ENCODE measurements at places on chromosomes 1 and 21.
A peak's percentile ranks its signal among the peaks of the same experiment; 100 is the strongest.

- no peak for DNase-seq
These were observed 44.3 kb downstream of the LHX9 start for GRCh38 chr1:197961449-197961848.

GRCh38 chr1:200895801-200896530 is 1.3 kb downstream of the INAVA start:
- DNase-seq: no peak

- DNase-seq: no peak
These were observed 3.5 kb downstream of the KLHDC8A start for GRCh38 chr1:205353191-205353590.

- DNase-seq: no peak
These were observed 680.5 kb downstream of the PTPRC start for GRCh38 chr1:199319341-199319740.

DNA sequence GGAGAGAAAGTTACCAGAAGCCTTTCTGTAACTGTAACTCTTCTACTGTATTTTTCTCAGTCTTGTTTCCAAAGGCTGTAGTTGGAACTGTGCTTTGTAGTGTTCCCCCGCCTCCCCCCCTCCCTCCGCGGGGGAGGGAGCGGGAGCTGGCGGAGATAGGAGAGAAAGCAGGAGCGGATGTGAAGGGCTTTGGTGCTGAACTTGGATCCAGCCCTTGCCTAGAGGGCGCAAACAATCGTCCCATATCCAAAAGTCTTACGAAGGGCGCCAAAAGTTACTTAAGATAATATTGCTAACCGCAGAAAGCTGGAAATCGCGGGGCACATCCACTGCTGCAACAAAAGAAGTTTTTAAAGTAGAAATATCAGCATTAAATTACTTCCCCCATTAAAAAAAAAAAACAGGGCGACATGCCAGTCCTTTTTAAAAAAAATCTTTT is 2.4 kb upstream of the NFIA start:
- DNase-seq: peak; percentile 27

DNA sequence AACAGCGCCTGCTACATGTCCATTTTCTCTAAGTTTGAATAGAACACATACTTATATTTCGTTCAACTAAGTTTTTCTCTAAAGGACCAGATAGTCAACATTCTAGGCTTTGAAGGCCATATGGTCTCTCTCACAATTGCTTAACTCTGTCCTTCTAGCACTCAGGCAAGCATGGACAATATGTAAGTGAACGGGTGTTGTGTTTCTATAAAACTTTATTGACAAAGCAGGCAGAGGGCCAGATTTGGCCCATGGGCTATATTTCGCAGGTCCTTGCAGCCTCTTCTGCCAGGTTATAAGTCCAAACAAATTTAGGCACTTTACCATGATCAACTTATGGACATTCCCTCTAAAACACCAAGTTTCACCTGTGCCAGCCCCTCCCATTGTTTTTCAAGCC is 21.1 kb downstream of the KLHDC7A start:
- no peak for DNase-seq

DNA sequence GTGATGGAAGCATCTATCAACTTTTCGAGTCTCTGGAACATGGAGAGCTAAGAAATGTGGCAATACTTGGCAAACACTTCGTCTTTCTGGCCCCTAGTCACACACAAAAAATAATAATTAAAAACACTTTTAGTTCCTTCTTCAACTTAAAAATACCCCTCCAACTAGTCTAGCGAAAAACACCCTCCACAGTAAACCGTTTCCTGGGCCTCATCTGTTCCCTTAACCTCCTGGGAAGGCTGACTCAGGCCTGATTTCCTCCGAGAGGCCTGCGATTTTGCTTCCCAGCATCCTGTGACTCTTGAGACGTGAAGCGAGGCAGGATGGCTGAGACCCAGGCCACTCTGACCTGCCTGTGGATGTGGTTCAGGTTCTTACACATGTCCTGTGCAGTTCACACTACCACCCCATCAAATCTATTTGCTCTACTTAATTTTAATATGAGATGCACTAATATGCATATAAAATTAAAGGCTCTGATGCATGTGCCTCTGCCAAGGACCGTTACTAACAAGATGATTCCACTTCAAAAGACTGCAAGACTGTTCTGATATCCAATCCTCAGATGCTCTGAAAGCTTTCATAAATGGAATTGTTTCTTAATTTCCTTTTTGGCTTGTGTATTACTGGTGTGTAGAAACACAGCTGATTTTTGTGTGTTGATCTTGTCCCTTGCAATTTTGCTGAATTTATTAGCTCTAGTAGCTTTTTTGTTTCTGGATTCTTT is 3.5 kb downstream of the NAV1 start:
- DNase-seq: no peak

GRCh38 chr1:78355656-78356055 is 135.1 kb upstream of the PTGFR start:
- no peak for DNase-seq

GRCh38 chr1:169514566-169515270 is 29.0 kb upstream of the SLC19A2 start:
- no peak for DNase-seq

DNA sequence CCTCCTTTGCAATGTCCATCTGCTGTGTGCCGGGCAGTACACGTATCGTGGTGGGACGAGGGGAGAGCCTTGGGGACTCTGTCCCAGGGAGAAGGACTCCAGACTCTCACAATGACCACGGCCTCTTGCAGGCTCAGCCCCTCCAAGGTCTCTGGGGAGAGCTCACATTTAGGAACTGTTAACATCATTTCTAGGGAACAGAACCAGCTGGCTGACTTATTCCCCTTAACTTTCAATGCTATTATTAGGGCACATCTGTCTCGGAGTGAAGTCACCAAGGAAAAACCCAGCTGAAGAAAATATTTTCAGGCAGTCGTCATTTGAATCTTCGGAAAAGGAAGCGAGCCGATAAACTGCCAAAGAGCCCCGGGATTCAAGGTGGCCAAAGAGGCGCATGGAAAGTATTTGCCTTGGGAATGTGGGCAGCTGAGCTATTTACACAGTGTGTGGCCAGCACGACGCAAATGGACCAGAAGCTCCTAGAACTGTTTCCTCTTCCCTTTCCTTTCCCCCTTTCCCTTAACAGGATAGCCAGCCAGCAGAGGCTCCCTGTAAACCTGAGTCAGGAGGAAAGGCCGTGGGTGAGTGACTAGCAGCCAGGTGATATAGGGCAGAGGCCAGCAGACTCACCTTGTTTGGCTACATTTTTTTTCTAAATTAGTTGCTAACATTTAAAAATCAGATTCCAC is 74.5 kb downstream of the ITPKB start:
- no peak for DNase-seq

DNA sequence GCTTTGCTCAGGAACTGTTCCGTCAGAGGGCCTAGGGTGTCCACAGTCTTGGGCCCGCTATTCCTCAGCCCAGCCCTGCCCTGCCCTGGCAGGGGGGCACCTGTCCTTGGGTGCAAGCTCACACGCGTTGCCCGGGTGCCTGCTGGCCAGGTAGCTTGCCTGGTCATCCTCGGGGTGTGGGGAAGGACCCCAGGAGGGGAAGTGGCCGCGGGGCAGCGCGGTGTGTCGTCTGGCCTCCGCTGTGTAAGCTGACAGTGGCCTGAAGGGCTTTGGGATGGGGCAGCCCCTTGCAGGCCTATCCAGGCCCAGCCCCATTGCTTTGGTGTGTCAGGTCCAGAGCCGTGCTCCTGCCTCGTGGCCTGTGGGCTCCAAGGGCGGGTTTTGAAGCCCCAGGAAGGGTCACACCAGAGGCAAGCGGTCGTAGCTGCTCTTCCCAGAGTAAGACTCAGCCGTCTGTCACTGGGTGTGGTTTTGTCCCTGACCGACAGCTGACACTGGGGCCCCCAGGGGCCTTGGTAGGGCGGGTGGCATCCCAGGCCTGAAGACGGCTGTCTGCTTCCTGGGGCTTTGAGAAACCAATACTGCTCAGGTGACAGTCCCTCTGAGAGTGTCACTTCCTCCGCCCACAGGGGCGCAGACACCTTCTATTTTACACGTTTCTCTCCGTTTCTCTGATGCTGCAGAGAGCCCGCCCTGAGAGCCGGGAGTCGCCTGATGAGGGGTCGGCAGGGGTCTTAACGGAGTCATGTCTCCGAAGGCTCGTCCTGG is 72.1 kb downstream of the SKI start:
- DNase-seq: peak; percentile 60

- no peak for DNase-seq
These were observed 50.2 kb downstream of the PRDX6 start for GRCh38 chr1:173527151-173527826.

Measured in glutamatergic neuron (in vitro differentiated cells).